ENCODE measurements at places on chromosomes 5 and 9.

- DNase-seq = no peak
Measured at GRCh38 chr5:56763711-56764466, 51.5 kb upstream of the MAP3K1 start.

DNA sequence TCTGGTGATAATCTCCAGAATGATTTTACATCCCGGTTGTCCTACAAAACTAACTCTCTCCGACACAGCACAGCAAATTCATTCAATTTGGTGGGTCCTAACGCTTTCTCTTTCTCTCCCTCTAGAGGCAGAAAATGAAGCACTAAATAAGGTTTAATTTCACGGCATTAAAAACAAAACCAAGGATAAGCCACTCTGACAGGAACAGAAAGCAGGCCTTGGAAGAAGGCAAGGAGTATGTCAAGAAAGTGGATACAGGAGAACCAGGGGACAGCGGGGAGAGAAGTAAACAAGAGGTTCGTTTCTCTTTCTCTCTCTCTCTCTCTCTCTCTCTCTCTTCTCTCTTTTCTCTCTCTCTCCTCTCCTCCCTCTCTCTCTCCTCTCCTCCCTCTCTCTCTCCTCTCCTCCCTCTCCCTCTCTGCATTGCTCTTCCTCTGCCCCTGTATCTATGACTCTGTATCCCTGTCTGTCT, 49.8 kb downstream of the EBF1 start:
- DNase-seq = no peak

GRCh38 chr9:134167530-134167931, 3.2 kb upstream of the RNU6ATAC start:
- no peak for DNase-seq

DNA sequence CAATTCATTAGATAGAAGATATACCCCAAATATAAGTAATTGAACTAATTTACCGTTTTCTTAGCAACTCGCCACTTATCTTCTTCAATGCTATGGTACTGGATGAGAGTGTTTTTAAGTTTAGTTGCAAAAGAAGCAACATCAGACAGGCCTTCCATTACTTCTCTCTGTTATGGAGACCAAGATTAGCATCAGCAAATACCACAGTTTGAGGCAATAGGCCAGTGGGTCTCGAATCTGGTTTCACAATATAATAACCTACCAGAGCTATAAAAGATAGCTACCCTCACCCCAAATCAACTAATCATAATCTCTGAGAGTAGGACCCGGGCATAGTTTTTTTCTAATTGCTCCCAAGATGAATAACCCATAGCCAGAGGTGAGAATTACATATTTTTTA, 5.1 kb downstream of the STARD4 start:
- DNase-seq = no peak

DNA sequence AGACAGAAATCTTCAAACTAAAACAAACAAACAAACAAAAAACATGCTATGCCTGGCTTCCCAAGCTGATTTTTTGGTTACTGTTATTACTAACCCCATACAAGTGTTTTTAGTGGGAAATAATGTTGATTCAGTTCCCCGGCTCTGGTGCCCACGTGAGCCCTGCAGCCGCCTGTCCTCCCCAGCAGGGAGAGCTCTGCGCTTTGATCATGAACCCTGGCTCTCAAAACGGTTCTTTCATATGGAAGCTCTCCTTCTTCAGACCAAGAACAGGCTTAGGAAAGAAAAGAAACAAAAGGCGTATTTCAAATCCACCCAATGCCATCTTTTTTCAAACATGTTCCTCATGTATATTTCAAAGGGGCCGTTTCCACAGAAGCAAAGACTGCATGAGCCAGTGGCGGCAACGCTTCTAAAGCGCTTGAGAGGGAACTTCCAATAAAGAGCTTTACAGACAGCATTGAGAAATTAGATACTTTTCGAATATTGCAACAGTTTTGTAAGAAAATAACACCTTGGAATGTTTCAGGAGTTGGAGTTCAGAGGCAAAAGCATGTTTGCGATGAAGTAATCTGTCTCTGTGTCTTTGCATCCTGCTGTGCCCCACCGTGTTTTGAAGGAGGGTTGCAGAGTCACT, 74.8 kb downstream of the ICE1 start:
- DNase-seq = no peak

- no peak for DNase-seq
Measured at GRCh38 chr5:64180661-64181343, 15.2 kb downstream of the RNF180 start.

All from activated naive CD4-positive, alpha-beta T cell (primary cell).